NCI-H2227 treated with DMSO at 0.1 percent for 48 hours (cell line): ENCODE measurements at places on chromosomes 1 and 21.
A peak's percentile ranks its signal among the peaks of the same experiment; 100 is the strongest.

DNA sequence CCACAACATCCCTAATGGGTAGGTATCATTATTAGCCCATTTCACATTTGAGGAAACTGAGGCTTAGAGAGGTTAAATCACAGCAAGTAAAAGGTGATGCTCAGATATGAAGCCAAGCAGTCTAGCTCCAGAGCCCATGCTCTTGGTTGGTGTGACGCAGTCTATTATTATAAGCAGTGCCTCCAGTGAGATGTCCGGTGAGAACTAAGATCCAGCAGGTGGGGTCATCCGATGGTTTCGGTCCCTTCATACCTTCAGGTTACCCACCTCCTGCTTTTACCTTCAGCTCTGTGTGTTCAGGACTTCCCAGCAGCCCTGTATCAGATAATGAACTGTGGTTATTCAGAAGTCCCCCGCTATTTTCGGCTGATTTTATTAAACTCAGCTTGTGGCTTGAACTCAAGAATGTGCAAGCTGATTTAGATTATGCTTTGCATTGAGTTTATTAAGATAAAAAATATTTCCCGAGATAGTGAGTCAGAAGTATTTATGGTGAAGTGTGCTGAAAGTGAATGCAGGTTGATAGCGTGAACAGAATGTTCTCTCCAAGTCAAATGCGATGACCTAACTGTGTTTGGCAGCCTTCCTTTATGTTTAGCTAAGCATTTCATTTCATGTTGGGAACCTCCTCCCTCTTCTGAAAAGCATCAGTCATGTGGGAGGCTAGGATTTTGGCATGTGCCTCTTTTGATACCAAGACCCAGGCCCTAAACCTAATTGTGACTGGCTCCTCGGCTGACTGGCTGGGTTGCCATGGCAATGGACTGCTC, 160.9 kb upstream of the UBE2U start:
- no peak for DNase-seq

DNA sequence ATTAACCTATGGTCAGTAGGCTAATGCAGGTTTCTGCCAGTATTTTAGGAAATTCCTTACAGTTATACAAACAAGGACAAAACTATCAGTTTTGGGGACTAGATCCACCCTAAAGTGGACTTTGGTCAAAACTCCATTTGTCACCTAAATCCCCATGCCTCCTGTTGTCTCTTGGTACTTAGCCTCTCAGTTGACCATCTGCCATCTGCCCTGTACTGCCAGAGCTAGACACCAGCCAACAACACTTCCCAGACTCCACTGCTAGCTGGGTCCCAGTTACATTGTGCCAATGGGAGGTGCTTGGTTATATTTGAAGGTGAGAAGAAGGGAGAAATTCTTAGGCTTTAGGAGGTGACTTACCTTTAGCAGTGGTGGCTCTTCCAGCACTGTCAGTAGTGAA, 17.0 kb upstream of the BSDC1 start:
- no peak for DNase-seq

DNA sequence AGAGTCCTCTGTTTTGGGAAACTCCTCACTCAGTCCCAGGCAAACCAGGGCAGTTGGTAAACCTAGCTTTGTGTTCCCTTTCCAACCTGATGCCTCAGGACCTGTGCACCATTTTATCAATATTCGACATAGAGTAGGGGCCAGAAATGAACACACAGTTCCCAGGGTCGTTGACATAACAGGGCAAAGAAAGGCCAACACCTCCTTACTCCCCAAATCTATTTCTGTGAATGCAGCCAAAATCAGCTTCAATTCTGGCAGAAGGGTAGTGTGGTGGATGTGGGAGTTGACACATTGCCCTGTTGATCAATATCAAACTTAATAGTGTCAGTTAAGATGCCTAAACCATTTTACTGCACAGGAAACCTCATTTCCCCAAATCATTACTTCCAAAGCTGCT, 104.6 kb upstream of the SPATA6 start:
- no peak for DNase-seq

DNA sequence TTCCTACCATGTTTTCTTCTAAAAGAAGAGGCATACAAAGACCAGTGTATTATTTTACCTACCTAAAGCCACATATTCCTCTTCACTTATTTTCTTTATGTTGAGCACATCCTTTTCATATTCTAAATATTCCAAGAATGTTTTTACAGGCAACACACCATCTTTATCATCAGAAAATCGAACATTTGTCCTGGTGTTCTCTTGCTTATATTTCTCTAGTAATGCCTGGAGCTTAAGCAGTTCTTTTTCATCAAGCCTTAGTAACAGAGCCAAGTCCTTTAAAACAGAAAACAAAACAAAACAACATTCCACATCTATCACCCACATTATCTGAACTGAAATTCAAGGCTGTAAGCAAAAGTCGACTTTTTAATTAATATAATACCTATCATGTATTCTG, 88.7 kb downstream of the IARS2 start:
- no peak for DNase-seq

DNA sequence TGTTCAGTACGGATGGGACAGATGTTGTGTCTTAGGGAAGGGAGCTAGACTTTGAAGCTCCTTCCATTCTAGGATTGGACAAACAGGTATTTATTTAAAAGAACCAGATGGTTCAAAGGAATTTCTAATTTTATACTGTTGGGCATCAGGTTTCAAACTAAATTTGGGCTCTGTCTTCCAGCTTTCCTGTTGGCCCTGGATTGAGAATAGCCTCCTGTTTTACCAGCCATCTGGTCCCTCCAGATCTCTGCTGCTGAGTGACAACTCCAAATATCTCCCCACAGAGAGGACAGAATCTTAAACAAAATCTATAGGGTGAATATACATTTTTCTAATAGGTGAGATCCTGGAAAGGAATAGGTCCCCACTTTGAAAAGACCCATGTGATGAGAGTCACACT, 52.5 kb upstream of the CNIH3 start:
- DNase-seq = no peak

DNA sequence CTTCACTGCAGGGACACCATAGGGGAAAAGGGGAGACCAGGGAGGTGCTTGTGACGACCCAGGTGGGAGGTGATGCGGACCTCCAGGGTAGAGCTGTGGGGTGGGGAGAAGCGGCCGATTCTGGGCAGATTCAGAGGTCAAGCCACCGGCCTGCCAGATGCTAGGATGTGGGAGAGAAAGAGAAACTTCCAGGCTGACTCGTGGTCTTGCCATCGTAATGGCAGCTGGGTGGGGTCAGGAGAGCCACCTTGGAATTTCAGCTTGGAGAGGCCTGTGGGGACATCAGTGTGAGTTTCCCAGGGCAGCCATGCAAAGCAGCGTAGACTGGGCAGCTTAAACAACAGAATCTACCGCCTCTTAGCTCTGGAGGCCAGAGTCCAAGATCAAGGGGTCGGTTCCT, 258.0 kb upstream of the VAMP3 start:
- DNase-seq = no peak

DNA sequence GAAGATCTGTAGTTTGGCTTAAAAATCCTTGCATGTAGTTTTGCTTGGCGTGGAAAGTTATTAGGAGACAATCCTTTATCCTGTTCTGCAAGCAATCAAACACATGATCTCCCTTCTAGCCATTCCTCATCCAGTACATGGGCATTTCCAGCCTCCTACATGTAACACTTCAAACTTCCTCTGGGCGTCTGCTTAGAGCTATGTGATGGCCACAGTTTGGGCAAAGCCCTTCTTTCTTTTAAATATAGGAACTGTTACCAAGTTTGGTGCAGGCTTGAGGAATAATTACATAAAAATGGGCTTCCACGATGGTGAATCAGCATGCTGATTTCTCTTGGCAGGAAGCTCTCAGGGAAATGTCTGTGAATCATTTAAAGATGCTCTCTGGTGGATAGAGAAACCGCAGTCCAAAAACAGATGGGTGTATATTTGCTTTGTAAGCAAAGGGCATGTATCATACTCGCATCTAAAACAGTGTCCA, 176.9 kb upstream of the FMN2 start:
- no peak for DNase-seq

DNA sequence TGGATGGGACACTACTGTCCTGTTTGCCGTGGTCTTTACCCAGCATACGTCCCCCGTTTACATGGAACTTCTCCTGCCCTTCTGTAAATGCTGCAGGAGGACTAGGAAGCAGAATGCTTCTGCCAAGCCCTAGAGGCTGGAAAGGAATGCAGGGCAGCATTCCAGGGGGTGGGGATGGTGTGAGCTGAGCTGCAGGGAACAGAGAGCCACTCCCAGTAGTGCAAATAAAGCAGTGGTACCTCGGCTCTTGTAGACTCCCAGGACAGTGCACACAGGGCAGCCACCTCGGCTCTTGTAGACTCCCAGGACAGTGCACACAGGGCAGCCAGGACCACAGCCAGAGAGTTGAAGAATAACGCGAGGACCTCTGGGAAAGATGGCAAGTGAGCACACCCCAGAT, 35.4 kb downstream of the PTPRU start:
- DNase-seq = no peak

DNA sequence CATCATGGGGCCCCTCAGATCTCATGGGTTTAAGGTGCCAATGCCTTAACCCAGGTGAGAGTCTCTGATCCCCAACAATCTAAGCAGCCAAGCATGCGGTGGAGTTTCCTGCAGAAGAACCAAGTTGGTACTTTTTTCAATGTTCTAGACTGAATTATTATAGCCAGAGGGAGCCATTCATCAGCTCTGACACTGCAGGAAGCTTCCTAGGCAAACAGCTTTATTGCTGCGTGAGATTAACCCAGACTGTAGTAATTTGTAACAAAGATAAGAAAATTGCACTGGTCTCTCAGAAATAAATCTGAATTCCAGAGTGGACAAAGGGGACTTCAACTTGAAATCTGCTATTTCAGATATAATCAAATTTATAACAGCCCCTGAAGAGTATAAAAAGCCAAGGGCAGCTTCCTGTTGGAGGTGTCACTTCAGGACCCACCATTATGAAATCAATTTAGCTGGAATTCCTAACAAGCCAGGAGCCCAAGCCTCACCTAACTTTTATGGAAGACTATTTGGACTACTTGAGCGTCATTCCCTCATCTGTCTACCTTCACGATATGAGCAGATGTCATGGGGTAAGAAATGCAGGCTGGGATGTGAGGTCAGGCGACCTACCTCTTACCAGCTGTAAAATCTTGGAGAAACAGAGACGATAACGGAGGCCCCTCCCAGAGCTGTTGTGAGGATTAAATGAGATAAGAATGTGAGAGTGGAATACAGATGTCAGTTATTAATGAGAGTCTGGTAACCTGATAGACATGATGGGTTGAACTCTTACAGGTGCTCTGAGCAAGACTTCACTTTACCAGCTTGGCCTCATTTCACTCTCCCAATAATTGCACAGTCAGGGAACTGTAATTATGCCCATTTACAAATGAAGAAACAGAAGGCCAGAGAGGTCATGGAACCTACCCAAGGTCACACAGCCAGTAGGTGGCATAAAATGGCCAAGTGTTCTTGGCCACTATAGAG, 135.1 kb downstream of the RRAGC start:
- DNase-seq = no peak

GRCh38 chr21:17989780-17990179, 170.6 kb upstream of the C21orf91 start:
- DNase-seq = no peak

- DNase-seq = no peak
Observed at GRCh38 chr1:8133657-8134430, 107.7 kb upstream of the ERRFI1 start.

GRCh38 chr1:59409549-59409948, 112.7 kb downstream of the FGGY start:
- DNase-seq = no peak

- no peak for DNase-seq
Observed at GRCh38 chr1:204756811-204757210, 71.3 kb upstream of the LRRN2 start.

DNA sequence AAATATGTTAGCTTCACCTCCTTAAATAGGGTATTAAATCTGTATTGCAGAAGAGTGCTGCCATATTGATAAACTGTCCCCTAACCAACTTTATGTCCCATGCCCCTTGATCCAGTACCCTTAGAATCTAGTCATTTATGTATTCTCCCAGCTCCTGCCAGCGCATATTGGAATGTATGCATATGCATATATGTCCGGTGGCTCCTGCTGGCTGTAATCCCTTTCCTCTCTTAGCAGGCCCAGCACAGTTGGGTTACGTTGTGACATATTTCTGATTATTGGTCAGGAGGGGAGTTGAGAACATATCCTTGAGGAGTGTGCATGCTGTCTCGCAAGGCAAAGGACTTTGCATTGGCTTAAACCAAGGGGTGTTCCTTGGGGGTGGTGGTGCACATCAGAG, 29.2 kb upstream of the CREG1 start:
- no peak for DNase-seq

GRCh38 chr1:183285746-183286145, 99.7 kb downstream of the LAMC2 start:
- no peak for DNase-seq

DNA sequence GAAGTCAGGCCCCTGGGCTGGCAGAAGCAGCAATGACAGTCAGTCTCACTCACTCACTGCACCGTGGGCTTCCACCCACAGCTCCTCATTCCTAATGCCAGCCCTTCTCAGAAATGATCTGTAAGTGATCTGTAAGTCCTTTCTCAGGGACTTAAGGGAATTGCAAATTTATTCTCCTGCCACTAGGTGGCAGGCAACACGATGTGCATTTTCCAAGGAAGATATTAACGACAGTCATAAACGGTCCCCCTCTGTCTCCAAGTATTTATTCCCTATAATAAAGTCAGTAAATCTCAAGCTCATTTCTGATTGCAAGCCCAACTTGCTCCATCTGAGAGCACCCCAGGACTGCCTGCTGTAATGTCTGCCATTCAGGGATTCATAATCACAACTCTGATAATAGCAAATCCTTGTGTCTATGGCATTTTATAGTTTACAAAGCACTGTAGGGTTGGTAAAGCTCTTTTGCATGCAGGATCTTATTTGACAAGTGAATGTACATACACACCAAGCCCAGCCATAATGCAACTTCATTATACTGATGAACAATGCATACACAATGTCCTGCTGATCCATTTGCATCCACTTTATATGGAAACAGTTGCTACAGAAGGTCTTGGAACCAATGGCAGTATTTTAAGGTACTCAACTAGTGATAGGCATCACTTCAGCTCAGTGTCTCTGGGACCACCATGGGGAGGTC, 380.5 kb upstream of the CAMK1G start:
- peak; percentile 49 for DNase-seq

DNA sequence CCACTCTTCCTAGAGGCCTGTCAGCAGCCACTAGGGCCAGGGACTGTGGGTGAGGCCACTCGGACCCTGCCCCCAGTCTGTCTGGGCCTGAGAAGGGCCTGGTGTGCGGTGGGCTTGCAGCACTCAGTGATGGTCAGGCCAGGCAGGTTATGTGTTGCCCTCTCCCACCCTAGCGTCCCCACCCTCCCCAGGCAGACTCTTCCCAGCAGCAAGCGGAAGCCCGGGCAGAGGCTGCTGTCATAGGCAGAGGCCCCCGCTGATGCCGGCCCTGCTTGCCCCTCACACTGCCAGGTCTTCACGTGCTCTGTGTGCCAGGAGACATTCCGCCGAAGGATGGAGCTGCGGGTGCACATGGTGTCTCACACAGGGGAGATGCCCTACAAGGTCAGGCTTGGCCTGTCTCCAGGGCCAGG, 6.6 kb downstream of the ZBTB48 start:
- DNase-seq = no peak
